ENCODE measurements at places on chromosomes 5 and 9. TPM values are rescaled to one million over a fixed set of nuclear protein-coding genes. Genes with fewer than 3 reads are reported as not detected.

- no peak for DNase-seq
Measured at GRCh38 chr5:164234321-164234720, 728.9 kb downstream of the MAT2B start.

Gene CDKN2A
- total RNA-seq, result 4.1 TPM

GRCh38 chr5:168327451-168327850 is 36.0 kb downstream of the WWC1 start:
- DNase-seq, result no peak

- DNase-seq, result no peak
Measured at GRCh38 chr9:87227456-87227855, 270.2 kb upstream of the DAPK1 start.

DNA sequence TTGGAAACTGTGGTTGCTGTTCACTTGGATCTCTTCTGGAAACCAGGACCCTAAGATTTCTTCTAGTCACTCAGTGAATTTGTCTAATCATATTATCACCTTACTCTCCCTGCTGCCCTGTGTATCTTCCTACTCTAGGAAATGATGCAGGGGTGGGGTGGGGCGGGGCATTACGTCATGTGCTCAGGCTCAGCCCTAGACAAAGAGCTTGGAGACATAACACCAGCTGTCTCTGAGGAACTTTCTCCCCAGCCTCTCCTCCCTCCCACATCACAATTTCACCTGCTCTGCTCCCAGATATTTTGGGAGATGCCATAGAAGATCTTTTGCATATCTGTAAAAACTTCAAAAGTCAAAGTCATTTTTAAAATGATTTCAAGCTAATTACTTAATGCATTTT is 470.4 kb downstream of the ZSWIM6 start:
- no peak for DNase-seq

Gene NR4A3
- 37.7 TPM for total RNA-seq
